ENCODE measurements at places on chromosomes 1 and 21. TPM values are rescaled to one million over a fixed set of nuclear protein-coding genes. Genes with fewer than 3 reads are reported as not detected.

Gene SLC45A1
- total RNA-seq: 5.9 TPM

Gene LRRN2
- total RNA-seq: 11.8 TPM

Gene LRRC71
- total RNA-seq: 0.25 TPM

Gene RNF223
- total RNA-seq: not detected

Gene PLA2G4A
- total RNA-seq: 1.2 TPM

Gene PRDM16
- 5.9 TPM for total RNA-seq

Gene ALG6
- 17.9 TPM for total RNA-seq

Gene PTCH2
- 1.7 TPM for total RNA-seq

Gene NIT1
- 9.8 TPM for total RNA-seq

Gene RYR2
- 23.8 TPM for total RNA-seq

Gene FMN2
- total RNA-seq: 64.4 TPM

Gene GUCA2B
- not detected for total RNA-seq

Gene LELP1
- total RNA-seq: not detected

Gene PLEKHN1
- not detected for total RNA-seq

Gene COPA
- total RNA-seq: 121 TPM

Gene GPR3
- 0.25 TPM for total RNA-seq

Gene TNFRSF9
- not detected for total RNA-seq

Gene B3GALT5
- total RNA-seq: 0.74 TPM

Gene GNG4
- total RNA-seq: 46.7 TPM

Gene OLIG2
- total RNA-seq: 15.2 TPM

Gene UBXN10
- total RNA-seq: 3.7 TPM

Gene CHI3L1
- total RNA-seq: 0.74 TPM

Gene F5
- total RNA-seq: under 0.01 TPM

Gene LRRC39
- total RNA-seq: 4.4 TPM

Gene C1orf87
- under 0.01 TPM for total RNA-seq

Gene ADORA3
- total RNA-seq: 0.74 TPM

Gene RPS27
- total RNA-seq: 1,226 TPM

Gene ESPN
- under 0.01 TPM for total RNA-seq

Gene TMEM52
- total RNA-seq: 0.98 TPM

Gene CFAP45
- 0.74 TPM for total RNA-seq

Gene C1orf226
- total RNA-seq: 2.2 TPM

Gene HES4
- 20.7 TPM for total RNA-seq

Gene OR6K3
- total RNA-seq: not detected

Gene OPTC
- not detected for total RNA-seq

Gene EXTL1
- 0.98 TPM for total RNA-seq

Gene RAB7B
- 0.49 TPM for total RNA-seq

Gene SIM2
- total RNA-seq: not detected

Gene TEX35
- total RNA-seq: not detected

Gene HSPA13
- 122 TPM for total RNA-seq

Gene GBP3
- total RNA-seq: 0.74 TPM

Gene MAP3K21
- total RNA-seq: 3.2 TPM

Gene OR2AK2
- not detected for total RNA-seq

Gene ADAM30
- total RNA-seq: not detected

Gene PPM1J
- 4.9 TPM for total RNA-seq

Gene DNAI4
- total RNA-seq: 9.6 TPM

Gene SLC1A7
- total RNA-seq: not detected

Gene CA6
- not detected for total RNA-seq

Gene TRIM46
- total RNA-seq: 18.9 TPM

Gene PGLYRP3
- total RNA-seq: not detected

Gene ASPM
- 6.1 TPM for total RNA-seq

Gene COL6A1
- total RNA-seq: 50.9 TPM
